CD8-positive, alpha-beta memory T cell (primary cell): ENCODE measurements at places on chromosomes 4 and X.

DNA sequence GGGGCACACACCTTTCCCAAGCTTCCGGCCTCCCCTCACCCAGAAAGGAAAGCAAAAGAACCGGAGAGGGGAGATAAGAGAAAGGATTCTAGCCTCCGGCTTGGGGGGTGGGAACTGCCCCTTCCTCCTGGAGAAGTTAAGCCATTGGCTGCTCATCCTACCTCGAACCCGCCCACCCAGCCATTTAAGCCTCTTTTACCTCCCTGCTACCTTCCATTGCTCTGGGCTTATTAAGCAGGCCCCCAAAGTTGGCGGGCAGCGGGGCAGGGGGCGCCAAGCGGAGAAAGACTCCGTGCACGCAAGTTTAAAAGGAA, 2.3 kb downstream of the MAML3 start:
- no peak for DNase-seq
- no peak overlapping the region for H3K27ac ChIP-seq
- no peaks in the 10 kb centered on the region for H3K27me3 ChIP-seq
- peaks cover 5% of the 10 kb centered on the region for H3K4me1 ChIP-seq
- peak overlapping the region; percentile 95 for H3K4me3 ChIP-seq

GRCh38 chrX:124190440-124190839, 142.0 kb upstream of the TEX13D start:
- H3K4me1 ChIP-seq = no peaks in the 10 kb centered on the region
- H3K36me3 ChIP-seq = no peaks in the 10 kb centered on the region
- no peaks in the 10 kb centered on the region for H3K27me3 ChIP-seq
- no peak for DNase-seq

DNA sequence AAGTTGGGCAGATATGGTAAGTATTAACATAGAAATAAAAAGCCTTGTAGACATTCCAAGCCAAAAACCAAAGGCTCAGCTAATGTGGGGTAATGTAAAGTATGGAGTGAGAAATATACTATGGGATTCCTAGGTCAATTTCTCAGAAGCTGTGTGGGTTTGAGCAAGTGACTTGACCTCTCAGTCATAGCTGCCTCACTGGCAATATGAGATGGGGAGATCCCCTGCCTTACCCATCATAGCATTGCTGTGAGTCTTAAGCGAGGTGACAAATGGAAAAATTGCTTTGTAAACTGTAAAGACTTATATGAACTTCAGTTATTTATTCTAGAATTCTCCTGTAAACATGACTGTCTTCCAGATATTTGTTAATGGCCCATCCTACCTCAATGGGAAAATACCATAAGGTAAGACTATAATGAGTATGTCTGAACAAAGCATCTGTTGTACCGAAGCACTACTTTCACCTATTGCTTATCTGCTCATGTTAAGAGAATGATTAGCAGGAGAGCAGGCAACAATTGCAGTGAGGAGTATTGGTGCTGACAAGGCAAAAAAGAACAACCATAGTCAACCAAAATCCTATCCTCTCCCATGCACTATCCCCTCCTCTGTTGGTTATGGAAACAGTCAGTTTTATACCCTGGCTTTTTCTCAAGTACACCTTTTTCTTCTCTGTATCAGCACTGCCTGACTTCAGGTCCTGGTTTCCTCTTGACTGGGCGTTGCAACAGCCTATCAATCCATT, 44.1 kb upstream of the TRPC3 start:
- H3K4me1 ChIP-seq = no peaks in the 10 kb centered on the region
- no peak for DNase-seq
- H3K36me3 ChIP-seq = no peaks in the 10 kb centered on the region
- H3K27me3 ChIP-seq = no peaks in the 10 kb centered on the region
- H3K4me3 ChIP-seq = no peak overlapping the region

GRCh38 chr4:42149004-42149403, 3.5 kb downstream of the BEND4 start:
- no peak overlapping the region for H3K4me3 ChIP-seq
- peaks cover 17% of the 10 kb centered on the region for H3K27me3 ChIP-seq
- no peak overlapping the region for H3K27ac ChIP-seq
- no peaks in the 10 kb centered on the region for H3K4me1 ChIP-seq
- H3K36me3 ChIP-seq = no peaks in the 10 kb centered on the region

- H3K27ac ChIP-seq = no peak overlapping the region
- H3K36me3 ChIP-seq = no peaks in the 10 kb centered on the region
- no peak overlapping the region for H3K4me3 ChIP-seq
- no peaks in the 10 kb centered on the region for H3K27me3 ChIP-seq
- DNase-seq = no peak
Measured at GRCh38 chr4:149961876-149962597, 116.2 kb upstream of the DCLK2 start.

GRCh38 chrX:39725928-39726619, 371.7 kb downstream of the BCOR start:
- DNase-seq = no peak
- H3K4me3 ChIP-seq = no peak overlapping the region
- no peaks in the 10 kb centered on the region for H3K27me3 ChIP-seq
- H3K27ac ChIP-seq = no peak overlapping the region
- no peaks in the 10 kb centered on the region for H3K36me3 ChIP-seq
